NCI-H226 (cell line): ENCODE measurements at places on chromosomes 1 and 21.

DNA sequence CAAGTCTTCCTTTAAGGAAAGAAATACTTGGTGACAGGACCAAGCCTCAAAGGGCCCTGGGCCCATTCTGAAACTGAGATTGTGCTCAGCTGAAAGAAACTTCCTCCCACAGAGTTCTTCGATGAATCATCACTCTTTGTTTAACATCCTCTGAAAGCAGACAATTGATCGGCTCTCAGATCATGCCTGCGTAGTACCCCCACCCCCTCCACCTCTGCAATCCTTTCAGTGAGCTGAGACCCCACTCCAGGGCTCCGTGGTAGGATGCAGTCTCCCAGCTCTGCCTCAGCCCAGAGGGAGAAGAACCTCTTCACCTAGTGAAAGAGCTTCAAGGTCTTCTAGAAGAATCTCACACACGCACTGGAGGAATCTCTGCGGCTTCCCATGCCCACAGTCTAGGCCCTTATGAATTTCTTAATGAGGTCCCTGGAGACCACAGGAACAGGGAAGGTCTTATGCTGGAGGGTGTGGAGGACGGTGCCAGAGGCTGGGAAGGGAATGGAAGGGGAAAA lies 104.9 kb upstream of the SOD1 start:
- DNase-seq: peak; percentile 10

GRCh38 chr1:19811206-19811851 lies 3.8 kb downstream of the RNF186 start:
- DNase-seq: no peak

GRCh38 chr1:111602974-111603373 lies 16.6 kb upstream of the RAP1A start:
- DNase-seq: no peak

DNA sequence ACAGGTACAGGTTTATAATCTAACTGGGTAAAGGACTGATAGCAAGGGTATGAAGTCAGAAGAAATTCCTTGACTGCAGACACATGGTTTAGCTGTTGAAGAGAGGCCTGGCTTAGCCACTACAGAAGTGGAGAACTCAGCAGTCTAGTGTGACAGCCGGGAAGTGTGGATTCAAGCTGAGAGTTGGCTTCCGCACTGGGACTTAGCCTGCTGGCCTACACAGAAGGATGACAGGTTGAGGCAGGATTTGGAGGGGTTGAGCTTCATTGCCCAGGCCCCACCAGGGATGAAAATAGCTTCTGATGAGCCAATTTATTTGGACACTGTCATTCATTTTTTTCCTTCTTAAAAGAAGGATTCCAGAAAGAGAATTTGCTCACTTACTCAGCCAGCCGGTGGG lies 284.4 kb downstream of the PCP4 start:
- no peak for DNase-seq

GRCh38 chr1:228163007-228163753 lies 2.4 kb upstream of the IBA57 start:
- peak; percentile 68 for DNase-seq

DNA sequence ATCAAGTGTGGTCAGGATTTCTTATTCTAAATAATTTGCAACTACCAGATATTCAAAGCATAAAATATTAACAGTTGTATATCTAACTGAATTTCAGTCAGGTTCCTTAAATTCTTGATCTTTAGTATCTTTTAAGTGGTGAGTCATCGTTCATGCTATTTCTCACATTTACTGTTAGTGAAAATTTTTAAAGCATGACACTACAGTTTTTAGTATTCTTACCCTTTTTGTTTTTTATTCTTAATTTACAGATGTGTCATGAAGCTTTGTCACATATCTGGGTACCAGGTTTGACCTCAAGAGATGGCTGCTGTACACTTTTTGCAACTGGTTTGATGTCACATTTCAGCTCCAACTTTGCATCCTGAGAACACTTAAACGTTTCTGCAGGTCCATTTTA lies 12.7 kb downstream of the AKIRIN1 start:
- no peak for DNase-seq

GRCh38 chr1:84269306-84269705 lies 32.2 kb upstream of the SAMD13 start:
- DNase-seq: no peak

GRCh38 chr1:172448995-172449584 lies 5.2 kb upstream of the PIGC start:
- peak; percentile 58 for DNase-seq

- DNase-seq: no peak
Measured at GRCh38 chr1:14590411-14591180, 7.9 kb upstream of the KAZN start.
